Pons (tissue), 1 donor: ENCODE measurements at places on chromosomes 6 and 20.

GRCh38 chr6:6926856-6927255 is 180.9 kb upstream of the RREB1 start:
- DNase-seq, result no peak

GRCh38 chr20:50071039-50071888 is 41.7 kb downstream of the UBE2V1 start:
- peak; percentile 85 for DNase-seq

GRCh38 chr6:154257067-154257466 is 99.5 kb downstream of the IPCEF1 start:
- DNase-seq, result peak; percentile 93

DNA sequence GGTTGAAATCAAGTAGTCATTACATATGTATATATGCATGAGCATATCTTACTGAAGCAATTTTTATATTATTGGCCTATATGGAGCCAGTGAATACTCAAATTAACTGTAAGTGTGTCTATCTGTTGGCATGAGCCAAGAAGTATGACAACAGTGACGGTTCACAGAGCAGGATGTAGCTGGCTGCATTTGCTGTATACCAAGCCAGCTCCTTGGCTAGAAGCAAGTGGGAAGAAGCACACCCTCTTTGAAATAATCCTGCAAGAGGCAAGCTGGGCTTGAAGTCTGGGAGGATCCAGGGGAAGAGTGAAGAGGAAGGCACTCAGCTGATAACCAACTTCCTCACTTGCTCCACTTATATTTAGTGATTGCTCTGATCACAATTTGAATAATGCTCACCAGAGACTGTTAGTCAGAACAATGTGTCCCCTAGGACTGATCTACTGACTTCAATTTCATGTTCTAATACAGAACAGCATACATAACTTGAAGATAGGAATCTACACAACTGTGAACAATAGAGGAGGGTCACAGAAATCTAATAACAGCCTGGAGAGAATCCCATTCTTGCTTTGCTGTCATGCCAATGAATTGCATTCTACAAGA is 497.3 kb downstream of the PRKN start:
- no peak for DNase-seq

- DNase-seq, result no peak
Measured at GRCh38 chr6:113482771-113483170, 374.4 kb upstream of the MARCKS start.

- DNase-seq, result peak; percentile 15
Measured at GRCh38 chr6:13262302-13263230, 65.8 kb downstream of the TBC1D7 start.

DNA sequence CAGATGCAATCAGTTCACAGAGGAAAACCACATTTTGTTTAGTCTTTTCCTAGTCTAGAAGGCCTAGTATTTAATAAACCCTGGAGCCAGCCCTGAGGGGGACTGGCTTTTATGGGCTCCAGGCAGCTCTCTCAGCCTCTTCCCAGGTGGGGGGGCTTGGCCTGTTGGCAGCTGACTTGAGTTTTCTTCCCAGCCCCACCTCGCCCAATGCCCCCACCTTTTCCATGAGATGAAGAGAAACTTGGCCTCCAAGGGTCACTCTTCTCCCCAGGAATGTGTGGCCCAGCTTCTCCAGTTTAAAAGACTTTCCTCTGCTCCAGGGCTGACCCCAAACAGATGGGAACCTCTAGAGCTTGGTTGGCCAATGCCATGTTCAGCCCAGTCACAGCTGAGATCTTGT is 196.1 kb downstream of the BMP7 start:
- no peak for DNase-seq

DNA sequence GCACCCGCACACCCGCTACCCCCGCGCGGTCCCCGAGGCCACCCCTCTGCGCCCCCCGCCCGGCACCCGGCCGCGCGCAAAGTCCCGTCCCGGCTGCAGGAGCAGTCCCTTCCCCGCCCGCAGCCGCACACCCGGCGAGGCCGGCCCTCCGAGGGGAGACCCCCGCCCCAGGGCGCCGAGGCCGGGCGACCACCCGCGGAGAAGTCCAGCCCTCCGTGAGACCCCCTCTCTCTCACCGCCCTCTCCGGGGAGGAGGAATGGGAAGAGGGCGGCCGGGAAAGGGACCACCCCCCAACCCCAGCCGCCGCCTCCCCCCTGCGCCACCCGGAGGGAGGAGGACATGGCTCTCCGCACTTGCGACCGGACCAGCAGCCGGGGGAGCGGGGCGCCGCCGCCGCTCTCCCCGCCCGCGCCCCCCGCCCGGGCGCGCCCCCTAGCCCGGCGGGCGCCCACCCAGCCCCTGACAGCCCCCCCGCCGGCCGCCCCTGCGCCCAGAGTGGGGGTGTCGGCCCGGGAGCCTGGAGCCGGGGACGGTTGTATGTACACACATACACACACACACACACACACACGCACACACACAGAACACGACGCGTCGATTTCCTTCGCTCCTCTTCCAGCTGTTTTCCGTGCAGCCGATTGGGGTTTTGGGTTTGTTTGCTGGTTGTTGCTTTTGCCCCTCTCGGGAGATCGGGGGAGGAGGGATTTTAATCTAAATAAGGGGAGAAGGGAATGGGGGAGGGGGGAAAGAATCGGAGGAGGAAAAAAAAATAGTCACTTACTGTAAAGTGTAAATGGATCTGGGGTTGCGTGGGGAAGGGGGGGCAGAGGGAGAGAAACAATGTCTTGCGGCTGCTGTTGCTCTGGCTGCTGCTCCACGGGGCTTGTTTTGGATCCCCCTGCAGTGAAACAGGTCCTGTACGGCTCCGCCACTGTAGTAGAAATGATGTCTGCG is at the start of gene ATXN1:
TSS of gene ATXN1 (minus strand) at position 945 of the 955 bp plus-strand sequence.
- peak; percentile 82 for DNase-seq

- DNase-seq, result no peak
Measured at GRCh38 chr20:54173653-54174456, at the start of gene CYP24A1. Gene CYP24A1 (minus strand): TSS chr20:54173986. CDS start chr20:54173579, 407 bp downstream.

DNA sequence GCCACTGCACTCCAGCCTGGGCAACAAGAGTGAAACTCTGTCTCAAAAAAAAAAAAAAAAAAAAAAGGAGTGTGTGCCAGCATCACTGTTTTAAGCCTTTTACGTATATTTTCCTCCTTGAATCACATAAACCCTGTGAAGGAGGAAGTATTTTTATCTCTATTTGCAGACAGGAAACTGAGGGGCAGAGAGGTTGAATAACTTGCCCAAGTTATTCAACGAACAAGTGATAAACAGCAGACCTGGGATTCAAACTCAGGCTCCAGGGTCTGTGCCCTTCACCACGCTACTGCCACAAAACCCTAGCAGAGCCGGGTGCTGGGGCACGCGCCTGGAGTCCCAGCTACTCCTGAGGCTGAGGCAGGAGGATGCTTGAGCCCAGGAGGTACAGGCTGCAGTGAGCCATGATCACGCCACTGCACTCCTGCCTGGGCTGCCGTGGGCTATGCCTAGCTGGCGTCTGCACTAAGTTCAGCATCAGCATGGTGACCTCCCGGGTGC is 9.4 kb upstream of the AVP start:
- DNase-seq, result no peak

DNA sequence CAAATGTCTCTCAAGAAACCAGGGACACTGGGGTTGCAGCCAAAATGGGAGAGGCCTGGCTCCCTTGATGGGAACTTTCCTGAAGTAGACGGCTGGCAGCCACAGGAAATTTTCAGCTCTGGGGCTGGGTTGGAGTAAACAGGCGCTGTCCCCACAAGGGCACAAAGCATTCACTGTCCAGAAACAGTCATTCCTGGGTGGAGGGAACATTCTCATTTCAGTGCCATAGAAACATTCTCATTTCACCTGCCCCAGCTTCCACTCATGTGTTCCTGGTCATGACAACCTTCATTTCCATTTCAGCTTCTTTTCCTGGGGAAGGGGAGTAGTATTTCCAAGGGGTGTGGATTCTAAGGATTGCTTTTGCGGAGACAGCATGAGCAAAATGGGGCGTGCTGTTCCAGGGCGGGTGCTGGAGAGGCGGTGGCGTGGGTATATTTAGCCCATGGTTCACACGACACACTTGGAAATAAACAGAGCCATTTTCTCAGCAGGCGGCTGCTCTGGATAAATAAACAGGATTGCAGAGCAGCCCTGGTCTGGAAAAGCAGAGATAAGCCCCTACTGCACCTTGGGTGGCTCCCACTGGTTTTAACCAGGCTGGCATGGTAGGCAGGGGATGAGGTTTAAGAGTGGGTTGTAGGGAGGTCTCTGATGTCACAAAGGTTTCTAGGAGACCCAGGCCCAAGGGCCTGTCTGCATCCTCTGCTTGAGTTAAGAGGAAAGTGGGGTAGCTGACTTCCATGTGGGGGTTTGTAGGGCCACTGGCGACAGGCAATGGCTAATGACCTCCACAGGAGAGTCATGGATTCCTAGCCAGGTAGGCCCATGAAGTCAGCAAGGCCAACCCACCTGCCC is 32.9 kb downstream of the COX4I2 start:
- peak; percentile 96 for DNase-seq

- DNase-seq, result peak; percentile 8
Measured at GRCh38 chr20:63519668-63520503, 679 bp upstream of the PPDPF start.

- DNase-seq, result no peak
Measured at GRCh38 chr6:142395768-142396231, 94.0 kb downstream of the ADGRG6 start.

GRCh38 chr6:68025764-68026163 is 609.3 kb upstream of the ADGRB3 start:
- DNase-seq, result peak; percentile 7

DNA sequence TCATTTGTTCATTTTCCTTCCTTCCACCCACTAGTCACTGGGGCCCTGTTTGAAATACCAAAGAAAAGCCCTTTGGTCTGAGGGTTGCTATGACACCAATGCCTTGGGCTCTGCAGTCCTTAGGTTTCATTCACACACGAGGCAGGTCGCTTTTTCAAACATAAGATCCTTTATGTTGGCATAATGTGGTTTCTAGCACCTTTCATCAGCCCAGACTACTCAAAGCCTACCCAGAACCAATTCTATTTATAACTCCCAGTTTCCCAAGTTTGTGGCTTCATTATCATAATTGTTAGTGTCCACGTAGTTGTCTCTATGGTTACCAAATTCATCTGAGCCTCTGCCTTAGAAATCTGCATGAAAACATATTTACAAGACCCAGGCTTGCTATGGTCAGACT is 6.6 kb upstream of the TP53RK start:
- no peak for DNase-seq

DNA sequence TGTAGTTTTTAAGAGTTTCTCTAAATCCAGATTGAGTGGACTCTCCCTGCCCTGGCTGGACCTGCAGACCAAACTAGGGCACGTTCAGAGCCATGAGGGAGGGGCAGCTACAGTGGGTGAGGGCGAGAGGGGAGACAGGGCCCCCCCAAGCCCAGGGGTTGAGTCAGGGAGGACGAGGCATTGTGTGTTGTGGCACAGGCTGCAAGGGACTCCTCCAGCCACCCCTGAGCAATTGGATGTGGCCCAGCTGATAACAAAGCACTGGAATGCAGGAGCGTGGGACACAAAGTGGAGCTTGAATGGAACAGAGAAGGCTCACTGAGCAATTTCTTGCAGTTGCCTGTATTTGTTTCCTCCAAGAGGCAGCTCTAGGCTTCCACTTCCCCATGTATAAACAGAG is 43.5 kb upstream of the MYL9 start:
- DNase-seq, result no peak

- peak; percentile 94 for DNase-seq
Measured at GRCh38 chr20:17636523-17637412, 45.3 kb downstream of the RRBP1 start.

DNA sequence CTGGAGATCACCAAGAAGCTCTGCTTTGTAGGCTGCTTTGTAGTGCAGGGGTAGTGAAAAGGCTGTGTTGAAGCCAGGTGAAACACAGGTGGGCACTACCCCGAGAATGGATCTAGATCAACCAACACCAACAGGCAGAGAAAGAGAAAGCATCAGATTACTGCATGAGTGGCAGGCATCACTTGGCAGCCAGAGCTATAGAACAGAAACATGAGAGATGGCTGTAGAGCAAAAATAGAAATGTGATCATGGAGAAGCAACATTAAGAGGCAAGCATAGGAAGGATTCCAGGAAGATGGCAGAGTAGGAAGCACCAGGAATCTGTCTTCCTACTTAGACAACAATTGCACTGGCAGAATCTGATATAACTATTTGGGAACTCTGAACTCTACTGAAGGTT is 311.1 kb upstream of the TCF21 start:
- no peak for DNase-seq

DNA sequence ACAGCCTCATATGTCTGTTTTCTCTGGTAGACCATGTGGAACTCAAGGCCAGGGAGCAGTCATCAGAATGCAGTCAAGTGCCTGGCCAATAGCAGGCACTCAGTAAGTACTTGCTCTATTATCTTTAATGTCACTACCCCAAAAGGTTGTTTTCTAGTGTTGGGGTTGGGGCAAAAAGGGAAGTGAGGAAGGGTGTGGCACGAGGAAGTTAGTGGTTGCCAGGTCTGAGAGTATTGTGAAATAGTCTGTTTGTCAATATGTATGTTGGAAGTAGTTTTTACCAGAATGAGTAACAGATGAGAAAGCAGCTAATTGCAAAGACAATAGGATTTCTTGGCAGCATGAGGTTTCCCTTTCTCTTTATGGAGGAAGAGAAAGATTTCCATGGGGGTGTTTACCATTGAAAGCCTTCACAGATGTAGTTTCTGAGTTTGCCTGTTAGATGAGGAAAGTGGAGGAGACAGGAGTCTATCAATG is 59.5 kb upstream of the ARMH2 start:
- no peak for DNase-seq

GRCh38 chr6:2643130-2643529 is 107.6 kb downstream of the MYLK4 start:
- no peak for DNase-seq

DNA sequence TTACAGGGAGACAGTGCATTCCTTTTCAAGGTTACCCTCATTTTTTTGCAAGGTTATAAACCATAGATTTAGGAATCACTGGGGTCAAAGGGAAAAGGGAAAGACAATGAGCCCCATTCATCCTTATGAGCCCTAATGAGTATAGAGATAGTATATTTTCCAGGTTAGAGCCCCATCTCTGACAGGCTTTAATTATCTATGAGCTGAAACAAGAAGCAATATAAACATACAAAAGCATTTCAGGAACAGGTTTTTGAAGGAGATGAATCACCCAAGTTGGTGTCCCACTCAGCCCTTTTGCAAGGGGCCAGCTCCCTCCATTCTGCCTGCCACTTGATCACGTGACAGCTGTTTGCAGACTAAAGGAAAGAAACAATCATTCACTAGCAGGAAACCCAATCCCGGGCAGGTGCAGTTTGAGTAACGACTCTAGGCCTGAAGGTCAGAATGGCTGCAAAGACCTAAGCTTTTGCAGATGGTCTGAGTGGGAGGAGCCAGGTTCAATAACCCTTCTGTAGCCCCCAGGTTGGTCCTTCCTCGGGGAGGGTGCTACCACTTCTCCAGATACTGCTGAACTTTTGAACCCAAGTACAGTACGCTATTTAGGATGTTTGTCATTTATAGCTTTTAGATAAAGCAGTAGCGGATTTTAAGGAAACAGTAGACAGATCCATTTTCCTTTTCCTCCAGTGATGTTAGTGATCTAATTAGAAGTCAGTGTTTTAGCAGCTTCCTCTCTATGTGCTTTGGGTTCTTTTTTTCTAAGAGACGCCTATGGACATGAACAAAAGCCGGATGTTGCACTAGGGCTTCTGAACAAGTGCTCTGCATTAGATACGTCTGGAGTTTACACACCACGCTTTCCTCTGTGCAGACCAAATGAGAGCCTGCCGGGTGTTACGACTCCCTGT is 253.2 kb downstream of the SOX4 start:
- DNase-seq, result no peak

- no peak for DNase-seq
Measured at GRCh38 chr20:16302818-16303217, 270.4 kb downstream of the KIF16B start.
